Left cardiac atrium (tissue), 4 donors: ENCODE measurements at places on chromosomes 12 and 14. TPM values are rescaled to one million over a fixed set of nuclear protein-coding genes. Genes with fewer than 3 reads are reported as not detected.

Gene SCN8A
- total RNA-seq, result 0.21 TPM

Gene NEUROD4
- not detected for total RNA-seq

Gene KRT3
- total RNA-seq, result not detected

Gene NYNRIN
- 12.0 TPM for total RNA-seq

Gene CLEC7A
- total RNA-seq, result 7.4 TPM

DNA sequence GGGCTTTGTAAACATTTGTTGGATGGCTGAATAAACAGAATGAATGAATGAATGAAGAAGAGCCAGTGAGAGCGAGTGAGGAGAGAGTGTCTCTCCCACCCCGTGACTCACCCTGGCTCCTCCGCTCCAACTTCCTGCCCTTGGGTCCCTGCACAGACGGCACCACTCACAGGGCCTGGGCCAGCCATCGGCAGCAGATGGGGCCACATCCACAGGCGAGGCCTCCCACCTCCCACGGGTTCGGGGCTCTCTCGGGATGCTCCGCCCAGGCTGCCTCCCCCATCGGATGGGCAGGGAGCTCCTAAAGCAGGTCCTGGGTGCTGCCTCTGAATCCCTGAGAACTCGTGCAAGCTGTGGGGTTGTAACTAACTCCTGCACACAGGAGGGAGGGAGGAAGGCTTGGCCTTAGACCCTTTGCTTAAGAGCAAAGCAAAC, 41.3 kb downstream of the CCNK start:
- peak; percentile 60 for DNase-seq

DNA sequence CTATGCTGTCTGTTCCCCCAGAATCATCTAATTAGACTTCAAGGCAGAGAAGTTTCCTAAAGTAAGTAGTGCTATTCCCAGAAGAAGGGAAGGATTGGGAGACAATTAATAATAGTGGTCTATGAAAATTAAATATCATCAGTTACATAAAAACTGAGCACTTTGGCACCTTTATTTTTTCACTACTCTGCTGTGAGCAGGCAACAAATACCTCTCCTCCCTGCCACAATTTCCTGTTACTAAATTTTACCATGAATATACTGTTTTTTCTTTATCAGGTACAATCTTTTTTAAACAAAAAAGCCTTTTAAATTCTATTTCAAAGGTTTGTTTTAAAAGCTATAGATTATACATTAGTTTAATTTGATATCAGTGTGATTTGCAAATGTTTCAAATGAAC, 29.4 kb upstream of the KRAS start:
- DNase-seq, result no peak

- DNase-seq, result no peak
These were observed 229.4 kb downstream of the BCL11B start for GRCh38 chr14:99042381-99043266.

DNA sequence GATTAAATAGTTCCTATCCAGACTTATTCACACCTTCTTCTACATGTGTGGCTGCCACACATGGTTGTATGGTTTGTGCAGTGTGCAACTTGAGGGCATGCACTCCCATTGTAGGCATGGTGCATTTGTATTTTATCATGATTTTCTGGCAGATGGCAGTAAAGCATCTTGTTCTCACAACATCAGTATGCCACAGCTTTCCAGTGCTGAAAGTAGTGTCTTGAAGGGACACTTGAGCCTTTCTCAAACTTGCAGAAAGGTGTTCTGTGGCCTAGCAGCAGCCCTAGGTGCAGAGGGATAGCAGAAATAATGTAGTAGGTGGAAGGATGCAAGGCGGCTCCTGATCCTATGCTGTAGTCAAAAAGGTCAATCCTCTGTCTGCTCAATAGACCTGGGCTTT, 72.9 kb downstream of the LMNTD1 start:
- no peak for DNase-seq

DNA sequence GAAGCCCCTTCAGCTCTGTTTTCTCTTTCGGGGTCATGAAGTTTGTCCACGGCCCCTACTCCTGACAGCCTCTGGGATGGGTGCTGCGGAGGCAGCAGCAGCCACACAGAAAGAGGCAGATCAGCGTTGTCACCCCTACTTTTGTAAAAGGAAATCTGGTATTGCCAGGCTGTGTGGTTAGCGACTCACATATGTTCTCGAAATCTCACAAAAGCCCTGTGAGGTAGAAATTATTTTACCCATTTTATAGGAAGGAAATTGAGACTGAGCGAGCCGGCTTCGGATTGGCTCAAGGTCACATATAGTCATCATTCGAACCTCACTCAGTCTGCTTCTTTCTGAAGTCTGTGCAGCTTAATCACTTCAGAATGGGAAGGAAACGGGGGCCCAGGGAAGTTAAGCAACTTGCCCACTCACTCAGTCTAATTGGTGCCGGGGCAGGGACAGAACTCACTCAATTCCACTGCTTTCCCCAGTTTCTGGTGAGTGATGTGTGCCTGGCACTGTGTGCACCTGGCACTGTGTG, 1.1 kb upstream of the CKAP4 start:
- DNase-seq, result no peak

DNA sequence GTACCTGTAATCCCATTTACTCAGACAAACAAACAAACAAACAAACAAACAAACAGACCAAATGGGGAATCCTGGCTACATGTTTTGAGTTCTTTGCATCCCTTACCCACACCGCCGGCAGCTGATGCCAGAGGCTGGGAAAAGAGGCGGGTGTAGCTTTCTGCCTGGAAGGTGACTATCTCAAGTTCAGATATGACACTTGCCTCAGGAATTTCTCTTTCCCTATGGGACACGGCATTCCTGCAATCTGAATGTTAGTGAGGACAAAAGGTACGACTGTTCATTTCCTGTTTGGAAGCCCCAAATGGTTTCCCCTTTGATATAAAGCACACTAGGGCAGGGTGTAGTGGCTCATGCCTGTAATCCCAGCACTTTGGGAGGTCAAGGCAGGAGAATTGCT, 2.9 kb downstream of the MYL2 start:
- no peak for DNase-seq

DNA sequence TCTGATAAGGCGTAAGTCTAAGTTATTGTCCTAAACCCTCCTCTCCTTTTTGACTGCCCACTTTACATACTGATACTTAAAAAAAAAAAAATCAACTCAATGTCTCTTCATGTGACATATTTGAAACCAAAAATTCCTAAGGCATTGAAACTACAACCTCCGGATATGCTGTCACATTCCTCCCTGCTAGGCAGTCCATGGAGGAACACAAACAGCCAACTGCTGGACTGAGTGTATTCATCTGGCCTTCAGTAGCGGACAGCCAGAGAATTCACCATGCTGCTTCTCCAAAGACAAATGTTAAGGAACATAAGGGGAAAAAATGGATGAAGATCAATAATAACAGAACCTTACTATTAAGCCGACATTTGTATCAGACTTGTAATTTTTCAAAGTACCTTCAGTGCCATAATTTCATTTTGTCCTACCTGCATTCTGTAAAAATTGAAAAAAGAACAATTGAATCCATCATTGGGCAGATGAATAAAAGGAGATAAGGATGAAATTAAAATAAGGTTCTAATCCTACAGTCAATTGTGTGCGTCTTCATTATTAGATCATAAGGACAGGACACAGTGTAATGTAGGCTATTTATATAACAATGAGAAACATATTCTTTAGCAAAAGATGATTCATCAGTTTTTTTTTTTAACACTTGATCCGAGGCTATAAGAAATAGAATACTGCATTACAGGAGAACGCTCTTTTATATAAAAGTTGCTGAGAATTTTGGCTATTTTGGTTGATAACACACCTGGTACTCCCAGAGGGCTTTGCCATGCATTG, 12.2 kb downstream of the RERG start:
- DNase-seq, result no peak

GRCh38 chr12:128932521-128932920, 79.2 kb downstream of the GLT1D1 start:
- DNase-seq, result no peak

GRCh38 chr12:8446642-8447547, 8.9 kb upstream of the CLEC6A start:
- DNase-seq, result no peak

- no peak for DNase-seq
These were observed 36.9 kb downstream of the ATP2A2 start for GRCh38 chr12:110317911-110318310.

DNA sequence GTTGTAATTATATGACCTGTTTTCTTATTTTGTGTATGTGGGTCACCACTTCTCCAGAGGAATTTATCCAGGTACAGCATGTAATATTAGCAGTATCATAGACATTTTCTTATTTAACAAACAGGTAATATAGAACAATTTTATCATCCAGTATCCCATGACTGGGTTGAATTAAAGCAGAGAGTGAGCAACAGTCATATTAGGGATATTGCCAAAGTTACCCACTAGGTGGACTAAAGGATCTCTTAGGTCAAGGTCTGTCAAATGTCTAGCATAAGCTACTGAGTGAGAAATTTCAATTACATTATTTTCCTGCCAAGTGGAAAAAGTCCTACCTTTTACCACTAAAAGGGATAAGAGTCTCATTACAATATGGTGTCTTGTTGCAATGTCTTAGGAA, 62.1 kb upstream of the TRIM9 start:
- DNase-seq, result no peak
